ENCODE measurements at places on chromosomes 16 and 17. TPM values are rescaled to one million over a fixed set of nuclear protein-coding genes. Genes with fewer than 3 reads are reported as not detected.

CCL13 gene
- total RNA-seq, result not detected

KCNH6 gene
- total RNA-seq, result 2.8 TPM

ALOXE3 gene
- total RNA-seq, result 0.10 TPM

DNA sequence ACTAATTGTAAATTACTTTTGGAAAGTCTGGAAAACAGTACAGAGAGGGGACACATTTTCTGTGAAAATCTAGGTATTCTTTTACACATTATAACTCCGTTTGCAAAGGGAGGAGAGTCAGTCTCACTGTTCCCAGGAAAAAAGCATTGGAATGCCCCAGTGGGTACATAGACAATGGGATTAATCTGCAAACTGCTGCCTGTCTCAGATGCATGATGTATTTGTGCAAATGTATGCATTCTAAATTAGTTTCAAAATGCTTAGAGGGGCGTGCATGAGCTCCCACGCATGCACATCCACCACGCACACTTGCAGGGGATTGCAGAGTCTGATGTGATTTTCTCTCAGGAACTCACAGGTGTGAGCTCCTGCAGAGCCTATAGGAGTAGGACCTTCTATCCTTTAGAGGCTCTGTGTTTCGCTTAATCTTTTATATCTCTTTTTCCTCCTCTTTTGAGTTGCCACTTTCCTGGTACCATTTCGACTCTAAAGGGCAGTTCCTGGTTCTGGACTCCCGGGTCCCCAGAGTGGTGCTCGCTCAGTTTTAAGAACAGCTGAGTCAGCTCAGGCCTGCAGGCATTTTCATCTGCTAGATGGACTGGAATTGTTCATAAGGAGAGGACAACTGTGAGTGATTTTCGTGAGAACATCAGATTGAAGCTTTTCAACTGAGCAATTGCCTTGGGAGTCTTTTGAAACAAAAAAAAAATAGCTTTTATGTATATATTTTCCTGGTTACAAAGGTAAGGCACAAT, 1.1 kb downstream of the BCO1 start:
- H3K4me1 ChIP-seq, result peaks cover 23% of the 10 kb centered on the region
- peak overlapping the region; percentile 83 for H3K27ac ChIP-seq
- no peaks in the 10 kb centered on the region for H3K36me3 ChIP-seq
- no peak for DNase-seq
- H3K27me3 ChIP-seq, result no peaks in the 10 kb centered on the region
- H3K4me3 ChIP-seq, result no peak overlapping the region

TM4SF5 gene
- not detected for total RNA-seq

DNA sequence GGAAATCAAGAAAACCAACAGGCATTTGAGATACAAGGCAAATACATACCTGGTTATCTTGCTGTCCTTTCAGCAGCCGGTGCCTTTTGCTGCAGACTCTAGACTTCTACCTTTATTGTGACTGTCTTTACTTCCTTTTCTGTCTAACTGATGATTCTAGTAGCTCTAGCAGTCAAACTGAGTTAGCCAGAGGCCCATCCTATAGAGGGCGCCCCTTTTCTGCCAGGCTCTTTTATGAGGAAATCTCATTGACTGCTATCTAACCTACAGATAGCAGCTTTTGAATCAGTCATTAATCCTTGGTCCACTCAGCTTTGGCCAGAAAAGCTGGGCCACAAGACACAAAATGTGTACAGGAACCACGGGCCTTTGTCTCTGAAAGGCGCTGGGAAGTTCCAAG, 87.5 kb upstream of the WSB1 start:
- H3K4me3 ChIP-seq, result no peak overlapping the region
- no peaks in the 10 kb centered on the region for H3K4me1 ChIP-seq
- no peaks in the 10 kb centered on the region for H3K36me3 ChIP-seq
- peak; percentile 45 for DNase-seq

ATF7IP2 gene
- 30.4 TPM for total RNA-seq

- H3K27me3 ChIP-seq, result no peaks in the 10 kb centered on the region
- DNase-seq, result no peak
- no peak overlapping the region for H3K27ac ChIP-seq
- no peaks in the 10 kb centered on the region for H3K36me3 ChIP-seq
- no peak overlapping the region for H3K4me3 ChIP-seq
Measured at GRCh38 chr17:42895185-42895555, 5.4 kb upstream of the G6PC1 start.

GRCh38 chr16:66572356-66572755, 6.1 kb downstream of the CMTM1 start:
- H3K27me3 ChIP-seq, result peaks cover 12% of the 10 kb centered on the region
- DNase-seq, result no peak
- no peak overlapping the region for H3K27ac ChIP-seq
- no peaks in the 10 kb centered on the region for H3K36me3 ChIP-seq
- no peak overlapping the region for H3K4me3 ChIP-seq

DNA sequence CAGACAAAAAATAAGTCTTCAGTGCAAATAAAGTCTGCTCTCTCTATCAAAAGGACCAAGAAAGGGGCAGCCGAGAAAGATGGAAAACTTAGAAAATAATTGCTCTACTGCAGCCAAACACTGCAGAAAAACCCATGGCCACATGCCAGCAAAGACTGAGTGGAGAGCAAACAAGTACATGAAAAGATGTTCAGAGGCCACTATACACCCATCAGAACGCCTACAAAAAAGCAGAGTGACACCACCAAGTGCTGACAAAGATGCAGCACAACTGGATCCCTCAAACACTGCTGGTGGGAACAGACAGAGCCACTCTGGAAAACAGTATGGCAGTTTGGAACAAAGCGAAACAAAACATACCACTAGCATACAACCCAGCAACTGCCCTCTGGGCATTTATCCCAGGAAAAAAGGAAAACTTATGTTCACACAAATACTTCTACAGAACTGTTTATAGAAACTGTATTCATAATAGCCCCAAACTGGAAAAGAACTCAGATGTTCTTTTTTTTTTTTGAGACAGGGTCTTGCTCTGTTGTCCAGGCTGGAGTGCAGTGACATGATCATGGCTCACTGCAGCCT, 36.7 kb downstream of the KIAA0753 start:
- no peaks in the 10 kb centered on the region for H3K4me1 ChIP-seq
- H3K27ac ChIP-seq, result no peak overlapping the region
- no peak overlapping the region for H3K4me3 ChIP-seq
- DNase-seq, result no peak
- no peaks in the 10 kb centered on the region for H3K27me3 ChIP-seq

SLC25A10 gene
- total RNA-seq, result 37.1 TPM

PLXDC1 gene
- total RNA-seq, result 0.28 TPM

DNA sequence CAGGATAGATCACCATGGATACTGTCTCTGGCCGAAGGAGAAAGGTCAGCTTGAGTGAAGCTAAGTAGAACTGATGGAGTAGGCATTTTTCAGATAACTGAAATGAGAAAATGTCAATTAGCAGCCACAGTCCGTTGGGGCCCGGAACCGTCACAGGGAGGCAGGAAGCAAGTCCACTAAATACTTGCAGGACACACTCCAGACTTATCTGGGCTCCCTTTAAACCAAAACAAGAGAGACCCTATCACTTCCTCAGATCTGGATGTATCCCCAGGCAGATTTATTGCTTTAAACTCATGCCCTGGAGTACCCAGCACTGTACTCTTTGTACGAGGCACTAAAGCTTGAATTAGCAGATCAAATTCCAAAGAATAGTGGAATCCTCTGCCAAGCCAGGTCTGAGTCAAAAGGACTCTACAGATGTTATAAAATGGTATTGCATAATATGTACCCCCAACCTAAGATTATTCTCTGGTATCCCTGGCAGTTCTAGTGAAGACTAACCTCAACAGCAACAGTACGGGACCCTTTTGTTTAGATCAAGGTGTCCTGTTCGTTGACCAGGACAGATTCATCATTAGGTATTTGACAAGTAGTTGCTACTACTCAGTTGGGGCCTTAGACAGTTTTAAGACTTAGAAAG, 8.1 kb downstream of the ZP2 start:
- DNase-seq, result no peak
- no peak overlapping the region for H3K4me3 ChIP-seq
- no peak overlapping the region for H3K27ac ChIP-seq
- no peaks in the 10 kb centered on the region for H3K36me3 ChIP-seq

DNA sequence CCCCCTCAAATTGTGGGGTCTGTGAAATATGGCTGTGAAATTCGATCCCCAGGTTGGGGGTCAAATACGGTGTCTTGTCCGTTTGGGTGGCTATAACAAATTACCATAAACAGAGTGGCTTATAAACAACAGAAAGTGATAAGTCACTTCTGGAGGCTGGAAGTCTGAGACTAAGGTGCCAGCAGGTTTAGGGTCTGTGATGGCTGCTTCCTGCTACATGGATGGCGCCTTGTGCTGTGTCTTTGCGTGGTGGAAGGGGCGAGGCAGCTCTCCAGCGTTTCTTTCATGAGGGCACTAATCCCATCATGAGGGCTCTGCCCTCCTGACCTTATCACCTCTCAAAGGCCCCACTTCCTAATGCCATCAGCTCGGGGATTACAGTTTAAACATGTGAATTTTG, 120.0 kb downstream of the IRF8 start:
- no peaks in the 10 kb centered on the region for H3K36me3 ChIP-seq
- H3K27me3 ChIP-seq, result no peaks in the 10 kb centered on the region
- no peaks in the 10 kb centered on the region for H3K4me1 ChIP-seq

DNA sequence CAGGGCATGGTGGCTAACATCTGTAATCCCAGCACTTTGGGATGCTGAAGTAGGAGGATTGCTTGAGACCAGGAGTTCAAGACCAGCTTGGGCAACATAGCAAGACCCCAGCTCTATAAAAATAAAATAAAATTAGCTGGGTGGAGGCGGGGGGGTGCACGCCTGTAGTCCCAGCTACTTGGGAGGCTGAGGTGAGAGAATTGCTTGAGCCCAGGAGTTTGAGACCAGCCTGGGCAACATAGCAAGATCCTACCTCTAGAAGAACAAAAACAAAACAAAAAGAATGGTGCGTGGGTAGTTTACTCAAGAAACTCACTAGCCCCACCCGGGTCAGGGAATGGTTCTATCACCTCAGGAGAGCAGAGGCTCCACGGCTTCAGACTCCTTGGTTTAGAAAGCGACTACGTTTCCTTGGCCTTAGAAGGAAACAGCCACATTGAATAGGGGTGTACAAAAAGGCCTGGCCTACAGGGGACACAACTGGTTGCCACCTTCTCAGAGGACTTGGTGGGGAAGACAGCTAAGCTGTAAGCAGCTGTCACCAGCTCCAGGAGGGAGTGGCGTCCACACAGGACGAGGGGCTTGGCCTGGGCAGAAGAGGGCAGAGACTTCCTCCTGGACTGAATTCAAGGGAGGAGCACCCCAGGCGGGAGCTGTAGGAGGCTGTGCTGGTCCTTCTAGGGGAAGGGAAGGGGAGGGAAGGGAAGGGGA, 716 bp downstream of the TK1 start:
- DNase-seq, result no peak
- H3K36me3 ChIP-seq, result peaks cover 20% of the 10 kb centered on the region
- no peak overlapping the region for H3K27ac ChIP-seq
- H3K4me3 ChIP-seq, result peak overlapping the region; percentile 82
- peaks cover 9% of the 10 kb centered on the region for H3K4me1 ChIP-seq

MMP25 gene
- total RNA-seq, result 18.8 TPM

GRCh38 chr16:85234310-85235204, 122.3 kb upstream of the CIBAR2 start:
- DNase-seq, result peak; percentile 97
- peak overlapping the region; percentile 99 for H3K27ac ChIP-seq
- H3K36me3 ChIP-seq, result no peaks in the 10 kb centered on the region
- H3K4me3 ChIP-seq, result peak overlapping the region; percentile 70
- peaks cover 28% of the 10 kb centered on the region for H3K4me1 ChIP-seq

DNA sequence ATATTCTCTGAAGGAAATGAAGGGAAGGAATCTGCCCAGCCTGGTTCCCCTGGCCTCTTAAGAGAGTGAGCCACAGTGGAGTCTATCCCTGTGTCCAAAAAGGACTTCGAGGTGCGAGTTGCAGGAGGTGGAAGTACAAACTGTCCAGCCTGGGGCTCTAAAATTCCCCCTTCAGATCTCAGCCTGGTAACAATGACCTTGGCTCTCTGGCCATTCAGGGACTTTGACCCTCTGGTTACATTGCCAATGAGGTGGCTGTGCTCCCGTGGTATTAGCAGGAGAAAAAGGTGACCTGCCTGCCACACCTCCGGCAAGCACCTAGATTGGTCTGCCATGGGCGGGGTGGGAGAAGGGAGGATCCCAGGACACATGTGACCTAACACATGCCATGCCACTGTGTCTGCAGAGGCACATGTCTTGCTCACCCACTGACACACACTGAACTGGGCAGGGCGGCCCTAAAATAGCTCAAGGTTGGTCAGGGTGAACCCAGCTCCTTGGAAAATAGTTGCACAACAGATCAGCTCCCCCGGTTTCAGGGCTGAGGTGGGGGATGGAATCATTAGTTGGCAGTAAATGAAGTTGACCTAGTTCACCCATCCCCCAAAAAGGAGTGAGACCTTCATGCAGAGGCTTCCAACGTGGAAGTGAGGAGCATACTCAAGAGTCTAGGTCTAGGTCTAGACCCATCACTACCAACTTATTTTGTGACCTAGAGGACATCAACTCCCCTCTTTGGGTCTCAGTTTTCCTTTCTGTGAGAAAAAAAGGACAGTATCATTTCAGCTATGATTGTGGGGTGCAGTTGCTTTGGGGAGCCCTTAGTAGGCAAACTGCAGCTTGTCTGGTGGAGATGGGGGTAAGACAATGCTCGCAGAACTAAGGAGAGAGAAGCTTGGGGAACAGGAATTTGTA, 2.2 kb downstream of the NR1D1 start:
- peak overlapping the region; percentile 72 for H3K27ac ChIP-seq
- DNase-seq, result no peak
- 0 out of 2 replicates have a peak, but pooled peaks cover 3% of the 10 kb centered on the region for H3K36me3 ChIP-seq
- H3K4me3 ChIP-seq, result peak overlapping the region; percentile 75

DNA sequence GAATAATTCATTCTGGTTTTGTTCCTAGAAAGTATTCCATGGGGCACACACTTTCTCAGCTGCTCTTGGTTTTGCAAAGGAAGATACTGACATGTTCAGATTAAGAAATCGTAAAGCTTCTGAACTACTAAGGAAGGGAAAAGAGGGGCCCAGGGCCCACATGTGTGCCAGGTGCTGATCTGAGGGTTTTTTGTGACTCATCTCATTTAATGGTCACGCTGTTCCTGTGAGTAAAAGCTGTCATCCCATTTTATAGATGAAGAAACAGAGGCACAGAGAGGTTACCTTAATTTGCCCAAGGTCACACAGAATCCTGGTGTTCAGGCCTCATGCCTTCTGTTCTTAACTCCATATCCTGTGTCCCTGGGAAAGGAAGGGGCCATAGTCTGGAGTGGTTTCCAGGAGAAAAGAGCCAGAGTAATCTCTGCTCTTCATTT, 113.2 kb downstream of the MSI2 start:
- H3K4me3 ChIP-seq, result no peak overlapping the region
- peaks cover 23% of the 10 kb centered on the region for H3K4me1 ChIP-seq
- no peaks in the 10 kb centered on the region for H3K36me3 ChIP-seq

DNA sequence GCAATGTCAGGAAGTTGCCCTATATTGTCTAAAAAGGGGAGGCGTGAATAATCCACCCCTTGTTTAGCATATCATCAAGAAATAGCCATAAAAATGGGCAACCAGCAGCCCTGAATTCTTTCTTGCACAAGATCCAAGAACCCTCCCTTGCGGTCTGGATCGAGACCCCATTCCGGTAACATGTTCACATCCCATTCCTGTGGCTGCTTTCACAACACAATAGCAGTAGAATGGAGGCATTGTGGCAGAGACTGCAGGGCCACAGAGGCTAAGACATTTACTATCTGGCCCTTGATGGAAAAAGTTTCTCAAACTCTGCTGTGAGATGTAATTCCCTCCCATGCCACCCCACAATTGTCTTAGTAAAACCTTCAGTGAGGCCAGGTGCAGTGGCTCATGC, 73.2 kb downstream of the RMI2 start:
- H3K4me1 ChIP-seq, result no peaks in the 10 kb centered on the region
- no peak overlapping the region for H3K4me3 ChIP-seq
- no peak for DNase-seq
- no peaks in the 10 kb centered on the region for H3K36me3 ChIP-seq
- no peaks in the 10 kb centered on the region for H3K27me3 ChIP-seq
- no peak overlapping the region for H3K27ac ChIP-seq

GPRC5C gene
- total RNA-seq, result 22.4 TPM

TP53TG3C gene
- not detected for total RNA-seq

LPCAT2 gene
- 23.8 TPM for total RNA-seq
